ENCODE measurements at places on chromosomes 12 and 14. TPM values are rescaled to one million over a fixed set of nuclear protein-coding genes. Genes with fewer than 3 reads are reported as not detected.

Gene NDRG2
- total RNA-seq, result 17.7 TPM

DNA sequence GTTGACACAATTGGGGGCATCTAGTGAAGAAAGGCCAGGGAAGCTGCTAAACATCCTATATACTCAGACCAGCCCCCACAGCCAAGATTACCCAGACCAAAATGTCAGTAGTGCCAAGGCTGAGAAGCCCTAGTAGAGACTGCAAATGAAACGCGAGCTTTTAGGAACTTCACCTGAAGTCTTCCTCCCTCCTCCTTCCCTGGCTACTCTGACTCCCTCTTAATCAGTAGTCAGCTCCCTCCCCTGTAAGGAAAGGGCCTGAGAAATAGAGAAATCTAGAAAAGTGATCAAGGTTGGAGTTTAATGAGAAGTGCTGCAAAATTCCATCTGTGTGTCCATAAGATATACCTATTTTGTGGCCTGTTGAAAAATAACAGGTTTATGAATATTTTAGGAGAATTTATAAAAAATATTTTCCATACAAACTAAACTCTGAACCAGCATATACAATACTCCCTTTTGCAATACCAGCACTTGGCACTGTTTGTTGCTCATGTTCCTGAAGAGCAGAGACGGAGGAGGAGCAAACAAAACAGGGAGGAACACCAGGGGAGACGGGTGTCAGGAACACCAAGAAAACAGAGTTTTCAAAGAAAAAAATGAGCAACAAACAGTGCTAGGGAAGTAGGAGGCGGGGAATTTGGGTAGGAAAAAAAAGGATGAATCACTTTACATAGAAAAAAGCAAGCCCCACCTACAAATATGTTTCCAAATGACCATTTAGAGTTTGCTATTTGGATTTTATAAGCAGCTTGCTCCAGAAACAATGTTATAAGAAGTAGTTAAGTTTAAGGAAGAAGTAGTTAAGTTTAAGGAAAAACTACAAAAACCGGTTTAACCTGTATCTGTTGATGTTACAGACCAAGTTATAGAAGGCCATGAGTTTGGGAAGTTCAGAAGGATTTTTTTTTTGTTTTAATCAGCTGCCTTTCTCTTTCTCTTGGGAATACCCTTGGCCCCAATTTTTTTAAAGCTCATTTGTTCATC, 282.1 kb upstream of the GRIP1 start:
- H3K4me3 ChIP-seq, result no peak overlapping the region
- no peaks in the 10 kb centered on the region for H3K27me3 ChIP-seq
- no peaks in the 10 kb centered on the region for H3K36me3 ChIP-seq
- no peak for DNase-seq
- no peak overlapping the region for H3K27ac ChIP-seq
- H3K4me1 ChIP-seq, result no peaks in the 10 kb centered on the region

- no peak overlapping the region for H3K27ac ChIP-seq
- H3K36me3 ChIP-seq, result no peaks in the 10 kb centered on the region
- no peak for DNase-seq
- H3K4me3 ChIP-seq, result no peak overlapping the region
- no peaks in the 10 kb centered on the region for H3K27me3 ChIP-seq
- H3K4me1 ChIP-seq, result no peaks in the 10 kb centered on the region
Observed at GRCh38 chr14:96072076-96072475, 32.9 kb downstream of the C14orf132 start.

GRCh38 chr12:76244300-76244699, 103.9 kb downstream of the BBS10 start:
- H3K27ac ChIP-seq, result no peak overlapping the region
- no peaks in the 10 kb centered on the region for H3K27me3 ChIP-seq
- DNase-seq, result no peak
- no peaks in the 10 kb centered on the region for H3K4me1 ChIP-seq
- H3K4me3 ChIP-seq, result no peak overlapping the region

- H3K36me3 ChIP-seq, result no peaks in the 10 kb centered on the region
- no peaks in the 10 kb centered on the region for H3K27me3 ChIP-seq
- no peak overlapping the region for H3K4me3 ChIP-seq
- H3K27ac ChIP-seq, result no peak overlapping the region
- no peaks in the 10 kb centered on the region for H3K4me1 ChIP-seq
Observed at GRCh38 chr14:68113343-68113930, 293.9 kb downstream of the RAD51B start.

DNA sequence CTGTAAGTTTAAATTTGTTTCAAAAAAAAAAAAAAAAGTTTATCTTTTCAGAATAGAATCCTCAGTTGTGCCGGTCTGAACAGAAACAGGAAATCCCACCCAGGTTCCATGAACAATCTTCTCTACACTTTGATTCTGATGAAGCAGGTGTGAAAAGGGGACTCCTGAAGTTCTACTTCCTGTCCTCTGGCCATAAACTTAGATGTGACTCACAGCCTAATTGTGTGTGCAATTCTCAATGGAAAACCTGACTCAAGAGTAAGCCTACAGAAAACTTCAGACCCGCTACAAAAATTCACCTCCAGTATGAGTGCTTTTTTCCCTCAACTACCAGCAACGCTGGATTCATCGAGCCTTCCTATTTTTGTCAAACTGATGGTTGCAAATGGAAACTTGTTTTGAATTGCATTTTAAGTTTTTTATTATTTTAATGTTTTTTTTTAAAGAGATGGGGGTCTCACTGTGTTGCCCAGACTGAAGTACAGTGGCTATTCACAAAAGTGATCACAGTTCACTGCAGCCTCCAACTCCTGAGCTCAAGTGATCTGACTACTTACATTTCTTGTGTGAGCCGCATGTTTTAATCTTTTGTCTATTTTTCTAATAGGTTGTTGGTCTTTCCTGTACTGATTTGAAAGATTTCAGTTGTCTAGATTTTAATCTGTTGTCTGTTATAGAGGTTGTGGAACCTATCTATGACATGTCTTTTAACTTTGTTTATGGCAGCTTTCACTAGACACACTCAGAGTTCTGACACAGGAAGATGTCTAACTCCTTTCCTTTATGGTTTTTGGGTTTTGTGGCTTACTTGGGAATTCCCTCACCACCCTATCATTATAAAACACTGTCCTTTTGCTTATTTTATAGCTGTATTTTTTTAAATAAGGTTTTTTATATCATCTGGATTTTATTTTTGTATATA, 37.6 kb downstream of the ATG14 start:
- no peaks in the 10 kb centered on the region for H3K36me3 ChIP-seq
- H3K27me3 ChIP-seq, result no peaks in the 10 kb centered on the region
- H3K4me1 ChIP-seq, result no peaks in the 10 kb centered on the region
- H3K4me3 ChIP-seq, result no peak overlapping the region
- no peak overlapping the region for H3K27ac ChIP-seq

DNA sequence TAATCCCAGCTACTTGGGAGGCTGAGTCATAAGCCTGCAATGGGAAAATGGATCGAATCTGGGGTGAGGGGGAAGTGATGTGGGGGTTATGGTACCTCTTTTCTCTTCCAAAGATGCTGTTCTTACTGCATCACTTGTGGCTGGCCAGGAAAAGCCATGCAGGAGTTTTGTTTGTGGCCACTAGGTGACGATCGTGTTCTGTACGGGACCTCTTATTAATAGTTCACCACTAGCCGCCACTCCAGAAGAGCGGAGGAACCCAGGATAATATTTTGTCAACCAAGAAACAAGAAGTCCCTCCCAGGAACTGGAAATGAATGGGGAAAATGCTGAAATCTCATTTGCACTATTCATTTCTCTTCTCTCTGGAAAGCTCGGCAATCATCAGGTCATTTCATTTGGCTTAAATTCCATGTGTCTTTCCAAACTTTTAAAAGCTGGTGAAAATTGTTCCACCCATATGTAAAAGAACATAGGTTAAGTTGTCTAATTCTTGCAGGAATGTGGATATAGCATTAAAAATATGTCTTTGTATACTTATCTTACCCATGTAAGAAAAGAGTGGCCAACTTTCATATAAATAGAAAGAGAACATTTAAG, 8.9 kb downstream of the GPR65 start:
- H3K36me3 ChIP-seq, result no peaks in the 10 kb centered on the region
- no peaks in the 10 kb centered on the region for H3K27me3 ChIP-seq
- H3K27ac ChIP-seq, result no peak overlapping the region
- DNase-seq, result peak; percentile 74
- no peak overlapping the region for H3K4me3 ChIP-seq
- no peaks in the 10 kb centered on the region for H3K4me1 ChIP-seq

GRCh38 chr12:95083938-95084337, 10.5 kb upstream of the NR2C1 start:
- peak overlapping the region; percentile 72 for H3K27ac ChIP-seq
- H3K4me3 ChIP-seq, result no peak overlapping the region

DNA sequence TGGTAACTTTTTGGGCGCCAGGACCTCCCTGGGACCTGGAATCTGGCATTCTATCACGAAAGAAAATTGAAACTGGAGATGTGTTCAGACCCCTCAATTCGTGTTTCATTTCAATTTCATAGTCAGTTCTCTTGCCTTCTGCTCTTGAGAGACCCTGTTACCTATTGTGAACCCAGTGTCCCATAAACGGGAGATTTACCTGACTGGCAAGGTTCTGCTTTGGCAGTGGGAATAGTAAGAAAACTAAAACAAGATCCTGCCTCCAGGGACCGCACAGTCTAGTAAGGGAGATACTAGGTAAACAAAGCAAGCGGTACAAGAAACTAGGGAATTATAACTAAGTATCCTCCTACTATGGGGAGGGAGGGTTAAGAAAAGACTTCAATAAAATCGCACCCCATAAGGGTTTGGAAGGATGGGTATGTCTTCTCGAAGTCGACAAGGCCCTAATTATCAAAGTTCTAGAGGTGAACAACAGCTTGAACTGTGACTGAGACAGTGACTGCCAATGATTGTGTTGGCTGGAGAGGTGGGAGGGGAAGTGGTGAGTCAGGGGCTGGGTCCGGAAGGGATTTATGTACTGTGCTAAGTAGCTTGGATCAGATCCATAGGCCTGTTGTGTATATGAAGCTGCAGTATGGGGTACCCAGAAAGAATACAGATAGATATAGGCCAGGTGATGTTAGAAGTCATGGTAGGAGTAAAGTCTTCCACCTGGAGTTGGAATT, 754 bp downstream of the ACSS3 start:
- no peaks in the 10 kb centered on the region for H3K27me3 ChIP-seq
- no peak overlapping the region for H3K4me3 ChIP-seq
- H3K4me1 ChIP-seq, result no peaks in the 10 kb centered on the region
- no peak overlapping the region for H3K27ac ChIP-seq
- no peak for DNase-seq

DNA sequence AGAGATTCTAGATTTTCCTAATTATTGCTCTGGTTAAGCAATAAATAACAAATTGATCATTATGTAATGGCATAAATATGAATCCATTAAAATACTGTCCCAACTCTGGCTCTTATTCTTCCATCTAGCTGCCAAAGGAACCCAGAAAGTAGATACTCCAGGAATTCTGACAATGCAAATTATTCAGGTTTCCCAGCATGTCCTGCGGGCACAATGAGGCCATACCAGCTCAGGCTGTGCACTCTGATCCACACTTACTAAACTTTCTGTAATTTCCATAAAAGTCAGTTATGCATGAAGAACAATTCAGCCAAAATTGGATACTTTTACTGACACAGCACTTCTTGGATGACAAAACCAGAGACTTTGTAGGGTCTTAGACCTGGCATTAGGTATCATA, 576.3 kb downstream of the KCNH5 start:
- no peaks in the 10 kb centered on the region for H3K4me1 ChIP-seq
- no peak overlapping the region for H3K4me3 ChIP-seq
- no peaks in the 10 kb centered on the region for H3K36me3 ChIP-seq
- DNase-seq, result no peak

DNA sequence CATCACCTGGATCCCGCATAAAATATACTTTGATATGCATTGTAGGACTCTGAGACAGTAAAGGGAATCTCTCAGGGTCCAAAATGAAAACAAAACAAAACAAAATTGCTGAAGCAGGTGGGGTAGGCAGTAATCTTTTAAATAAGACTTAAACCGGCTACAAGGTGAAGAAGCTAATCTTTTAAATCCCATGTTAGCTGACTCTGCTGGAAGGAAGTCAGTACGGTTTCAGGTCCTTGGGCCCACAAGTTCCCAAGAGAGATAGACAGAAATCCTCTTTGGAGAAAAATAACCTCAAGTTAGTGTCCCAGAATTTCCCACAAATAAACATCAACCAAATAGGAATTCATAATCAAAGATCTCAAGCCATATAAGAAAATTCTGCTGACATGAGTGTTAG, 5.0 kb upstream of the EPS8 start:
- no peak for DNase-seq
- no peaks in the 10 kb centered on the region for H3K36me3 ChIP-seq
- H3K4me3 ChIP-seq, result no peak overlapping the region
- 0 out of 2 replicates have a peak, but pooled peaks cover 3% of the 10 kb centered on the region for H3K4me1 ChIP-seq

DNA sequence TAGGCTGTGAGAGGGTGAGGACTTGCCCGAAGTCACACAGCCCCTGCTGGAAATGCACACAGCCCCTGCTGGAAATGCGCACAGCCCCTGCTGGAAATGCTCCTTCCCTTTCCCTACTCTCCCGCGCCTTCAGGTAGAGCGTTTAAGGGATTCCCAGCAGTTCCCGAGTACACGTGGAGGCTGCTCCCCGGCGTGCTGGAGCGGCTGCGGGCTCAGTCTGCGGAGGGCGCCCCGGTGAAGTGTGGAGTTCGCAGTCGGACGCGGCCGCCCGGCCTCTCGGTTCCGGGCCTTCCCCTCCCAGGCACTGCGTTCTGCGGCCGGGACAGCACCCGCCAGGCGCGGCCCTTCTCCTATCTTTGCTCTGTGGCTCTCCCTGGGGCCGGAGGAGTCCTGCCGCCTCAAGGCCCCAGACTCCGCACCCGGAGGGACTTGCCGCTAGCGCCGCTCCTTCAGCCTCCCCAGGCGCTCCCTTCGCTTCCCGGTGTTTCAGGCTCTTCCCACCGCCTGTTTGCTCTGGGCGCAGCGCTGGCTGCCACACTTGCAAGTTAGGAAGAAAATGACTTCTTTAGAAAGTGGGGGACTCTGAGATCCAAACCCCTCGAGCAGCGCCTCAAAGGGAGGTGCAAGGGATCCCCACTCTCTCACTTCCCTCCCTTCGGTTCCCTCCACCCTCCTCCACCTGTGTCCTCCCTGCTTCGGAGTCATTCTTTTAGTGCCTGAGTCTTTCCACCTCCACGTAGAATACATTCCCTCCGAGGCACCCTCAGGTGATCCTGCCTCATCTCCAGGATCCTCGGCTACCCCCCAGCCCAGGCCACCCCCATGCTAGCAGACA, 8.3 kb upstream of the TBX5 start:
- no peak overlapping the region for H3K4me3 ChIP-seq
- no peaks in the 10 kb centered on the region for H3K27me3 ChIP-seq
- no peaks in the 10 kb centered on the region for H3K4me1 ChIP-seq
- H3K27ac ChIP-seq, result no peak overlapping the region
